Cardiac fibroblast (primary cell): ENCODE measurements at places on chromosomes 1 and 21.

- no peak for DNase-seq
Observed at GRCh38 chr1:241611736-241612135, 28.4 kb downstream of the CHML start.

DNA sequence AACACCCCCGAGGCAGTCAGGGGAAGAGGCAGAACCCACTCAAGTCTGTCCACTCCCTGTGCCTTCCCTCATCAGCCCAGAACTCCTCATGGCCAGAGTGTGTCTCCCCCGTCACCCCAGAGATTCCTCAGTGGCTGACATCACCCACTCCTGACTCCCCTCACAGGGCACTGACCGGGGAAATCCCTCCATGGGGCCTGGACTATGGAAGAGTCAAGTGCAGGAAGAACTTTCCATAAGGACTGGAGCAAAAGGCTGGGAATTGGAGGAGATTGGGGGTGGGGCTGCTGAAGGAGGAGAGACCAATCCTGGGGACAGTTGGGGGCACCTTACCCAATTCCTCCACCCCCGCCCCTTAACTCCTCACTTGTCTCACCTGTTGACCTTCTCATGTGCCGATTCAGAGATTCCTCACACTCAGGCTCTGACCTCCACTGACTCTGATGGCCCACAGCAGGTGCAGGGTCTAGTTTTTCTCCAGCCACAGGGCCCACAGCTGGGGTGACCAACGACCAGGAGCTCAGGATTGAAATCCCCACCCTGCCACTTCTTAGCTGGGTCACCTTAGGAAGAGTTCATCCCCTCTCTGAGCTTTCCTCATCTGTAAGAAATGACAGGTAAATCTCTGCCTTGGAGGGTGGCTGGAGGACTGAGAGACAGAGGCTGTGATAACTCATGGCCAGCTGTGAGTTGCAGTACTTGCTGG is 481 bp upstream of the EXTL1 start:
- DNase-seq, result no peak

DNA sequence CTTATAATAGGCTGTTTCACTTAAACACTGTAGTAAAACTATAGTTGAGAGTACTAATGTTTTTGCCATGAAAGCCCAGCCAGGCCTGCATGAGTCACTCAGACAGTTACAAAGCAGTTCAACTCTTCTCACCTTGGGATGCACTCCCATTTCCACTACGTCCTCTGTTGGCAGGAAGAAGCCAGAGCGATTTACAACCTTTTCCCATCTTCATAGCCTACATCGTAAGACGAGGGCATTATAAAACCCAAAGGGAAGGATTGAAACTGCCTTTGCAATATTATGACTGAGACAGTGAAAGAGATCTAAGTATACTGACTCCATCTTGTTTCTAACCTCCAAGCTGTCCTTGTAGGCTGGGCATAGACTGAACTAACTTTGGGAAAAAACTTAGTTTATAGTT is 71.8 kb upstream of the CSF1 start:
- no peak for DNase-seq

- DNase-seq, result no peak
Observed at GRCh38 chr1:190029441-190029840, 448.2 kb downstream of the BRINP3 start.

- no peak for DNase-seq
Observed at GRCh38 chr1:213082420-213083111, 31.5 kb downstream of the RPS6KC1 start.

DNA sequence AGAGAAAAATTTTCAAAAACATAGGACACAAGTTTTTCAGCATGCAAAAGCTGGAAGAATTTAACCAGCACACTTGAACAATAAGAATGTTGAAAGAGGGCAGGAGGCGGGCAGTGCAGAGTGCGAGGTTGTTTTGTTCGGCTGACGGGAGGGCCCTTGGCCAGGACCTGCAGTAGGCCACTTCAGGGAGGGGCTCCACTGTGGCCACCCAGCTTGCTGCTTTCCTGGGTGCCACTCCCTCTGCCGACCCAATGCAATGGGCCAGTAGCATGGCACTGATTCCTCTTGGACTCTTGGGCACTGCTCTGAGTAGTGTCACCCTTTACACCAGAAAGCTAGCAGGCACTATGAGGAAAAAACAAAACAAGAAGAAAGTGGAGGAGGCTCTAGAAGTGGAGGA is 92.9 kb downstream of the SNRPE start:
- no peak for DNase-seq

DNA sequence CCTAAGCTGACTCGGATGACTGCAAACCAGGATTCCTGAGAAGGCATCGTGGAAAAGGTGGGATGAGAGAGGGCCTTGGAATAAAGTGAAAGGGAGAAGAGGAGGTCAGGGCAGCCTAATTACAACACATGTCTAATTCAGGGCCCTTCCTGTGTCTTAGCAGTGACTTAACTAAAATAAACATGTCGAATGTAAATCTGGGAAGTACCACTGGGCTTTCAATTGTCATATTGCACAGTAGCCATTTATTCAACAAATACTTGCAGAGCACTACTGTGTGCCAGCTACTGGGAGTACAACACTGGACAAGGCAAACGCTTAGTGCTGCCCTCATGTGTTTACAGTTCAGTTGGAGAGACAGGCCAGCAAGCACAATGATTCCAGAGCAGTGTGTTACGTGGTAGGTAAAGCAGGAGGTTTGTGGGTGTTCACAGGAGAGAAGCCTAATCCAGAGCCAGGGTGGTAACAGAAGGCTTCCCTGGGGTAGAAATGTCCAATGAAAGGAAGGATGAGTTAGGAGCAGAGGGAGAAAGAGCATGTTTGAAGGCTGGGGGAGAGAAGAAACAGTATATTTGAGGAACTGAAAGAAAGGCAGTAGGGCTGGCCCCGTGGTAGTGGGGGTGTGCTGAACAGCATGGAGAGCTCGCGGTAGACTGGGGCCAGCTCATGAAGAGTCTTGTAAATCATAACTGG is 38.0 kb upstream of the RASAL2 start:
- peak; percentile 63 for DNase-seq

GRCh38 chr1:186155594-186155993 is 219.5 kb downstream of the TPR start:
- DNase-seq, result peak; percentile 86

DNA sequence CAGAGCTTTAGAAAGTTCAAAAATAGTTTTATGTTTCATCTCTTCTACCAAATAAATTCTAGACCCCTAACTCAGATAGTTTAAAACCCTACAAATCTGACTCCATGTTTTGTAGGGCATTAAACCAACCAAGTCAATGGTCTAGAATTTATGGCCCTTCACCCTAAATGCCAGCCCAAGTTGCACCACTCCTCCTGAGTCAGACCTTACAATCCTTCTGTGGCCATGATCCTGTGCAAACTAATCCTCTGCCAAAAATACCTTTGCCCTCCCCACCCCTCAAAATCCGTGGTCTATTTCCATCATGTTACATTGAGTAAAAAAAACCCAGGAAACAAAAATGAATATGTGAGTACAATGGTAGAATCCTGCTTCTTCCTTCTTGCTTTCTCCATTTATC is 179.3 kb downstream of the NR5A2 start:
- peak; percentile 29 for DNase-seq

DNA sequence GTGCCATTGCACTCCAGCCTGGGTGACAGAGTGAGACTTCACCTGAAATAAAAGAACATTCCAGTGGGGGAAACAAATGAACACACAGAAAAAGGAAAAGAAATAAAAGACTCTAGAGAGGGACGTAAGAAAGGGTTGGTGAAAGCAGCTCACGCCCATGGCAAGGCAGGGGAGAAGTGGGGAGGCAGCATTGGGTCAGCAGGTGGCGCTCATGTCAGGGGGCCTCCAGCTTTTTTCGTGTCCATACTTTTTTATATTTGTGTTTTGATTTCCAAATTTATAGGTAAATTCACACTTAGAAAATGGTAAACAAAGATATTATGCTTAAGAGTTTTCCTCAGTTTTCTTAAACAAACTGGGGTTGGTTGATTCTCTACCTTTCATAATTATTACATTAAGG is 45.5 kb downstream of the VPS13D start:
- peak; percentile 45 for DNase-seq

- DNase-seq, result peak; percentile 61
Observed at GRCh38 chr1:15214527-15214926, 32.5 kb upstream of the FHAD1 start.

GRCh38 chr1:164609089-164609488 is 50.1 kb downstream of the PBX1 start:
- DNase-seq, result no peak

- DNase-seq, result peak; percentile 90
Observed at GRCh38 chr1:67850611-67851075, 17.4 kb upstream of the GNG12 start.

- DNase-seq, result no peak
Observed at GRCh38 chr1:50976111-50976889, 6.3 kb downstream of the CDKN2C start.

DNA sequence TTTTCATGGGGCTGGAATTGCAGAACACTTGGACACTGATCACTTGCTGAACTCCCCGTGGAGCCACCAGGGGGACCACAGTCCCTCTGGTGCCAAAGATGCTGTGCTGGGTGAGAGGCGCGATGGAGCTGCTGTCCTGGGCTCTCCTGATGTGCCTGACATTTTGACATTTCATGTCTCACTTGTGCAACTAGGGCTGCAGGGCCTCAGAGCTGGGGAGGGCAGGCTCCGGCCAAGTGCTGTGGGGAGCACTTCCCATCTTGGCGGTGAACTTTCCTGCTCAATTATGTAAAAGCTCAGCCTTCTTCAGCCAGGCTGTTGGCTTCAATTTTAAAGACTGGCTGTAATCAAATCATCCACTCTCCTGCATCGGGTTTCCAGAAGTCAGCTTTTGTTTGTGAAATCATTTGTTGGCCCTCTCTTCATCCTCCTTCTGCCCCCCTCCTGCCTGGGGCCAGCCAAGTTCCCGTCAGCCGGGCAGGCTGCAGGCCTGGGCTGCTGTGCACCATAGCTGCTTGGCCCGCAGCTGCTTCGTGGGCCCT is 36.8 kb downstream of the KCNAB2 start:
- DNase-seq, result peak; percentile 48

- no peak for DNase-seq
Observed at GRCh38 chr1:14168326-14169063, 430.0 kb upstream of the KAZN start.

- peak; percentile 90 for DNase-seq
Observed at GRCh38 chr1:155961937-155962336, 16.4 kb downstream of the ARHGEF2 start.

- DNase-seq, result peak; percentile 52
Observed at GRCh38 chr1:232472485-232473041, 157.4 kb downstream of the SIPA1L2 start.

GRCh38 chr1:202018468-202019234 is 8.3 kb downstream of the ELF3 start:
- DNase-seq, result no peak

DNA sequence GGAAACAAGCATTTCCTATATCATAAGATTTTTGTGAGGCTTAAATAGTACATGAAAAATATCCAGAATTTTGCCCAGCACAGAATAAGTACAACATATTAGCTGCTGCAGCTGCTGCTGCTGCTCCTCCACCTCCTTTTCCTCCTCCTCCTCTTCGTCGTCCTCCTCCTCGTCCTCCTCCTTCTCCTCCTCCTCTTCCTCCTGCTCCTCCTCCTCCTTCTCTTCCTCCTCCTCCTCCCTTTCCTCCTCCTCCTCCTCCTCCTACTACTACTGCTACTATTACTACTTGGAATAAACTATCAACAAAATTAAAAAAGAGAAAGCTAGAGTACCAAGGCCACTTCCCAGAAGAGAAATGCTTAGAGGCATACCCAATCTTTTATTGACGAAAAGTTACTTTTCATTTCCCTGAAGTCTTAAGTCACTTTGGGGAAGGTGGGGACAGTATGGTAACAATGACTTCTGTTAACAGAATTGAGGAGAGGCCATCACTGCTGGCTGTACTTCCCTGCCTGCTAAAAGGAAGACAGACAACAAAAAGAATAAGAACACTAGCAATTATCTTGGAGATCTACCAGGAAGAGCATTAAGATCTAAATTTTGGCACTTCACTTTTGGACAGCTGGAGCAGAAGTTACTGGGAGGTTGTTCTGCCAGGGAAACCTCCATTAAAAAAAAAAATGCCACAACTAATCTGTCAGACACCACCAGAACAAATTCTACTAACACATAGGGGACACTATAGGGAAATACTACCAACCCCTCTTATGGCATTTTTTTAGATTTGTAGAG is 7.1 kb downstream of the DENND1B start:
- no peak for DNase-seq

GRCh38 chr1:159935719-159936272 is 9.6 kb downstream of the IGSF9 start:
- DNase-seq, result no peak

- DNase-seq, result no peak
Observed at GRCh38 chr1:18693256-18694098, 62.8 kb downstream of the PAX7 start.

DNA sequence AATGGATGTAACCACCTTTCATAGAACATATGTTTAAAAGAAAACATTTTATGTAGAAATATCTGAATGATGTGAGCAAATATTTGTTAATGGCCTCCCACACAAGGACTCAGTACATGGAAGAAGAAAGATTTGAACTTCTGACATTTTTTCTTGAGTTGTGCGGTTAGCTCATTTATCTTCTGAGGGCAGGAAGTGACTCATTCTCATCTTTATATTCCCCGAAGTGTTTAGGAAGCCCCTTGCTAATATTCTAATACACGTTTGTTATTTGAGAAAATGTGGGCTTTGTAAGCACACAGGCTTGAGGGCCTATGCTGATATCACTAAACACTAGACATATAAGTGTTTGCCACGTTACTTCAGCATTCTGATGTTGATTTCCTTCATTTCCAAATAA is 392.5 kb upstream of the PTBP2 start:
- DNase-seq, result peak; percentile 64

DNA sequence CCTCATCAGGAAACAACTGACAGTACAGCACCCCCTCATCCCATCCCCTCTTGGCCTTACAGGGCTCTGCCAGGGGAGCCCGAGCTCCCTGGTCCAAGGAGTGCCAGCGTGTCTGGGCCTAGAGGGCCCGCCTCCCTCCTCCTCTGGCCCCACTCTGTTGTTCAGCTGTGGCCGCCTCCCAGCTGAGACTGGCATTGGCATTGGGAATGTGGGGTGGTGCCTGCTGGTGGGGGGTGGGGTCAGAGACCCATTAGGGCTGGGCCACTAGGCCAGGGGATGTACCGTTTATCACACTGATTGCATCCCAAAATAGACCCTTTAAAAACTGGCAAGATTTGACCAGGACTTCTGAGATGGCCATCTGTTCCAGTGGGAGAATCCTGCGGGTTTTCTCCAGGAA is 1.4 kb downstream of the LDLRAP1 start:
- DNase-seq, result no peak

- DNase-seq, result no peak
Observed at GRCh38 chr1:58555393-58555792, 8.9 kb upstream of the OMA1 start.

GRCh38 chr1:247331525-247332214 is at the start of gene ZNF496:
Gene ZNF496, minus strand, starts transcription at chr1:247331867. Its CDS starts 2,289 bp downstream, at chr1:247329578.
- peak; percentile 77 for DNase-seq

- DNase-seq, result peak; percentile 20
Observed at GRCh38 chr1:167871331-167871730, 42.6 kb downstream of the ADCY10 start.
